ENCODE measurements at places on chromosomes 12 and 14. TPM values are rescaled to one million over a fixed set of nuclear protein-coding genes. Genes with fewer than 3 reads are reported as not detected.

The TSHR gene
- not detected for polyA plus RNA-seq

The NTS gene
- polyA plus RNA-seq = not detected

The ATF1 gene
- polyA plus RNA-seq = 23.5 TPM

The AQP2 gene
- not detected for polyA plus RNA-seq

All from naive thymus-derived CD8-positive, alpha-beta T cell (primary cell).